WTC11 (cell line): ENCODE measurements at places on chromosomes 3 and 15.

DNA sequence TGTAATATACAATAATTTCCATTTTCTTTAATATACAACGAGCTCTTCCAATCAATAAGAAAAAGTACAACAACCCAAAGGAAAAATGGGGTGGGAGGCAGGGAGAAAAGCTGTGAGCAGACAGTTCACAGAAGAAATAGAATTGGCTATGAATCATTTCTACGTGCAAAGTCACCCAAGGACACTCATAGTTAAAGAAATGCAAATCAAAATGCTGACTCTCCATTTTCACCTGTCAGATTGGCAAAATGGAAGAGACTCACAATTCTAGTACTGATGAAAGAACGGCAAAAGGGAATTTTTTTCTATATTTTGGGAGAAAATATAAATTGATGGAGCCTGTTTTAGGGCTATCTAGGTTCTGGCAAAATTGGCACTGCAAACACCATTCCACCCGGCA is 116.3 kb upstream of the MEF2A start:
- peak overlapping the region; percentile 53 for H3K27ac ChIP-seq
- peaks cover 14% of the 10 kb centered on the region for H3K4me1 ChIP-seq
- no peak for DNase-seq
- no peaks in the 10 kb centered on the region for H3K36me3 ChIP-seq
- H3K27me3 ChIP-seq: no peaks in the 10 kb centered on the region; the same call in 1 of the 2 replicates

DNA sequence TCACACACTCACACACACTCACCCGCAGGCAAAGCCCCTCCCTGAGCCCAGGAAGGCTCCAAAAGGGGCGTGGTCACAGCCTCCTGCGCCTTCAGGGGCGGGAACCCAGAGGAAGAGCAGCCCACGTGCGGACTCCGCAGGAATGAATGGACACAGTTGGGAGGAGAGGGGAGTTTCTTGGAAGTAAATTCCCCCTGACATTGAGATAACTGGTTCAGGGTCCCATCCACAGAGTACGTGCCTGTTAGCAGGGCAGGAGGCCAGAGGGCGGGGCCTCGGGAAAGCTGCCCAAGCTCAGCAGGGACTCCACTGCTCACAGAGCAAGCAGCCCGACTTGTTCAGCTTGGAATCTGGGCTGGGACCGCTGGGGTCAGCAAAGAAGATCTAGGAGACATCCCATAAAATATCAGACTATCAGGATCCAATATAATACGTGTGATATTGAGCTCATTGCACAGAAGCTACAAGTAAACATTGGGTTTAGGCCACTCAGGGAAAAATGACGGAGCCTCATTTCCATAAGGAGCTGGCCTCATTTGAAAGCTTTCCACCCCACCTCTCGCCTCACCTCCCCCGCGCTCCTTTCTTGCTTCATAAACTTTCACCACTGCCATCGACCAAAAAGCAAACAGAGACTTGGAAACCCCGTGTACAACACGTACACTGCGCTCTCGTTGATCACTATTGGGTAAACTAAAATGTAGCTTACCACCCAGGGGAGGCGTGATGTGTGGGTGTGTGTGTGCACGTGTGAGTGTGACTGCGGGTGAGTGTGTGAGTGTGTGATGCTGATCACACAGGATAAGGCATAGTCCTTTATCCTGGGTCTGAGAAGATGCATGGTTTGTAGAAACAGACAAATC is 36.0 kb downstream of the TM2D3 start:
- peak overlapping the region; percentile 51 for H3K4me3 ChIP-seq
- no peak overlapping the region for H3K27ac ChIP-seq
- DNase-seq: peak; percentile 77
- no peaks in the 10 kb centered on the region for H3K36me3 ChIP-seq
- peaks cover 14% of the 10 kb centered on the region for H3K27me3 ChIP-seq

DNA sequence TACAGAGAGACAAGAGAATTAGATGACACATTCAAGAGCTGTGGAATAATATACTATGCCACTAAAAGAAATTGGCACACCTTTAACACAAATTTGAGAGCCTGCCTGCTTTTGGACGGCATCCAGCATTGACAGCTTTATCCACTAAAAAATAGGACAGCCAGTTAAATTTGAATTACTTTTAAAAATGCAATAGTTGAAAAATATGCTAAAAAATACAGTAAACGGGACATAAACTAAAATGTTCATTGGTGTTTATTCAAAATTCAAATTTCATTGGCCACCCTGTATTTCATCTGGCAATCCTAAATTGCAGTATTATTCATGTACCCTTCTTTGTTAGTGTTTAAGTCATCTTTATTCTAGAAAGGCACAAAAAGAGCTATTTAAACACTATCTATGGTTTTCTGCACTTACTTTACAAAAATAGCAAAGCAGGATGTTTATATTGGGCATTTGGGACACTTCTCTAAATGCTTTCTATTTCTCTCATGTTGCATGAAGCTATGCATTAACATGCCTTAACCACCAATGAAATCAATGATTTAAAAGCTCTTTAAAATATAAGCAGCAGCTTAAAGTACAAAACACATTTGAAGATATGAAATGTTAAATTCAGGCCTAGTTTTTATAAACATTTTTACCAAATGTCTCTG is 160.1 kb downstream of the NEK10 start:
- peaks cover 52% of the 10 kb centered on the region for H3K4me1 ChIP-seq
- DNase-seq: no peak
- H3K27me3 ChIP-seq: no peaks in the 10 kb centered on the region
- H3K27ac ChIP-seq: no peak overlapping the region
- peaks cover 6% of the 10 kb centered on the region; the same call in 1 of the 2 replicates for H3K36me3 ChIP-seq

- no peaks in the 10 kb centered on the region for H3K4me1 ChIP-seq
- no peak for DNase-seq
- H3K4me3 ChIP-seq: no peak overlapping the region
- H3K27me3 ChIP-seq: no peaks in the 10 kb centered on the region
- H3K27ac ChIP-seq: no peak overlapping the region
- H3K36me3 ChIP-seq: no peaks in the 10 kb centered on the region
These were observed 18.5 kb downstream of the ABHD6 start for GRCh38 chr3:58256061-58256460.

DNA sequence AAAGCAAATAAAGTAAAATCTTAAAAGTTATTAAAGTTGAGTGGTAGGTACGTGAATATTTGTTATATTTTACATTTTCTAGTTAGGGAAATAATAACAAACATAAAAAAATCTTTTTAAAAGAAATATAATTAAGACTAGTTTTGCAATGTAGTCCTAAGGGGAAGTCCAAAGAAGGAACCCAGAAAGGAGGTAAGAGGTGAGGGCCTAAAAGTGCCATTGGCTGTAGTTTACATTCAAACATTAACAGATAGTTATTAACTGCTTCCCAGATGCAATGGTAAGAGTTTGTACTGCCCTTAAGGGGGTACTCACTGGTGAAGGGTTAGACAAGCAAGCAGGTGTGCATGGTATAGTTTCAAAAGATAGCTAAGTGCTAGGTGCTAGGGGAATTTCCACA is 79.2 kb downstream of the B3GALNT1 start:
- H3K27me3 ChIP-seq: no peaks in the 10 kb centered on the region
- H3K27ac ChIP-seq: no peak overlapping the region
- H3K4me1 ChIP-seq: peaks cover 19% of the 10 kb centered on the region
- DNase-seq: no peak
- peaks cover 16% of the 10 kb centered on the region for H3K36me3 ChIP-seq

- DNase-seq: no peak
- no peak overlapping the region for H3K4me3 ChIP-seq
- peaks cover 19% of the 10 kb centered on the region for H3K36me3 ChIP-seq
- peaks cover 3% of the 10 kb centered on the region; the same call in 1 of the 2 replicates for H3K4me1 ChIP-seq
These were observed 31.4 kb downstream of the RNF111 start for GRCh38 chr15:59018833-59019232.
